ENCODE measurements at places on chromosomes 6 and 20.

- DNase-seq, result no peak
These were observed 68.7 kb upstream of the FOXC1 start for GRCh38 chr6:1540864-1541521.

- DNase-seq, result no peak
These were observed 32.9 kb upstream of the BACH2 start for GRCh38 chr6:90329386-90330077.

DNA sequence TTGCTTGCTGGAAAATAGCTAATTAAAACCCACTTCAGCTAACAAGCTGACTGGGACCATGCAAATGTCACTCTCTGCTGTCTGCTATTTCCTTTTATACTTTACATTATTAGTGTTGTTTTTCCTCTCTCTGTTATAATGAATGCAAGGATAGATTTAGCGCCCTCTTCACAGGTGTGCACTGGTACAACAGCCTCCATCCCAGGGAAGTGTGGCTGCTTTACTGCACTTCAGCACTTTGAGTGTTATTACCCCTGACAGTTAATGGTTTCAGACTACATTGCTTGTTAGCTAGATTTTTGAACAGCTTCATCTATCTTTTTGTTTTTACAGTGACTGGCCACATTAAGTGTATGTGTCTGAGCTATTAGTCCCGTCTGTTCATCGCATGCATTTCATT is 405.7 kb downstream of the RNF144B start:
- no peak for DNase-seq

DNA sequence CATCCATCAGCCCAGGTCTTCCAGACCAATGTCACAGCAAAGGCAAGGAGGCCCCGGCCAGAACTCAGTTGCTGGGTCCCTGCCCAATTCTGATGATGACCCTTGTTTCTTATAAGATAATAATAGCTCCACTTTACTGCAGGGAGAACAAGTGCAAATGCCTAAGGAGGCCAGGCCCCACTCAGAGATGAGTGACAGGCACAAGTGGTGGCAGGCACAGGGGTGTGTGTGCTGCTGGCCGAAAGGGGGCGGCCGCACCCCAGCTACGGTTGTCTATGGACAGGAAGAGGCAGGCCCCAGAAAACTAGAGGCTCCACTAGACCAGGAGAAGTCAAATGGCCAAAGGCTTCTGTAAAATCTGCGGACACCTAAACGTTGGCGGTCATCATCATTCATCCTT is 28.6 kb downstream of the GNAS-AS1 start:
- no peak for DNase-seq

DNA sequence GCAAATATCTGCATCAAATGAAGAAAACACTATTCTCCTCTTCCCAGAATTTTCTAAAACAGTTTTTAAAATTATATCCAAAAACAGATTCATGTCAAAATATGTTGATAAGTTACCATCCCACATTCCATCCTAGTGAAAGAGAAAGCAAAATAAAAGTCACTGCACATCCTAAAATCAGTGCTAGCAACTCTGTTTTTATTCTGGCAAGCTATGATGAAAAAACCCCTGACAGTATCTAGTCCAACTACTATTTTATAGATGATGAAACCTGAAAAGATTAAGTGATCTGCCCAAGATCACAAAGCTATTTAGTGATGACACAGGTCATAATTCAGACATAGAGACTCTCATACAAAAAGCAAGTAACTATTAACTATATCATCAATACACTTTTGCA is 190.3 kb upstream of the SHLD1 start:
- no peak for DNase-seq

GRCh38 chr6:133854364-133855275 is 34.3 kb upstream of the TCF21 start:
- DNase-seq, result no peak

GRCh38 chr20:20489648-20490341 is 121.9 kb downstream of the INSM1 start:
- DNase-seq, result no peak

GRCh38 chr6:14470101-14470500 is 352.5 kb downstream of the CD83 start:
- DNase-seq, result no peak

- DNase-seq, result no peak
These were observed 58.2 kb downstream of the LINC00237 start for GRCh38 chr20:21047981-21048380.

- no peak for DNase-seq
These were observed 10.1 kb downstream of the MAP7 start for GRCh38 chr6:136539967-136540652.

DNA sequence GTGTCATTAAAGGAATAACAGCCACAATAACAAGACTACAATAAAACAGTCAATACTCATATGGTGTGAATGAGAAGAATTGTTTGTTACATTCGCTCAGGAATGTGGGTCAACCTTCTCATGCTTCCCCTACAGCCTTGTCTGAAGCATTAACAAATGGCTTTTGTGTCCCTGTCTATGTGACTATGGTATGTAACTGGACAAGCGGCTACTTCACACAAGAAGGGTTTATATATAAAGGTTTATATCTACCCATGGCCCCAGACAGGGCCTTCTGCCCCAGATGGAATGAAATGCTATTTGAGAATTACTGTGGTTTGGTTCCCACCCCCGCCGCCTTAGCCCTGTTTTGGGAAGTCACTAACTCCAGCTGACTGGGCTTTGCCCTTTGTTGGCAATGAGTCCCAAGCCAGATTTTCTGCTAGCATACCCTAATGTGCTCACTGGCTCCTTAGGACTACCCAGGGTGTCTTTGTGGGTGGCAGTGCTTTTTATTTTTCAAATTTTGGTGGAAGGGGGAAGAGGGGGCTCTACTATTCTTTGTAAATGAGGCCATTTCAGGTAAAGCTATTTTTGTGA is 39.4 kb downstream of the TFAP2A start:
- no peak for DNase-seq

- DNase-seq, result no peak
These were observed 435.5 kb upstream of the PLCB4 start for GRCh38 chr20:8633366-8633765.

- no peak for DNase-seq
These were observed 61.4 kb downstream of the IL22RA2 start for GRCh38 chr6:137112067-137112355.

- DNase-seq, result no peak
These were observed 74.1 kb downstream of the HFE start for GRCh38 chr6:26161322-26161721.

GRCh38 chr6:29510746-29511300 is 23.1 kb upstream of the MAS1L start:
- no peak for DNase-seq

- DNase-seq, result peak; percentile 92
These were observed 59.2 kb upstream of the CD93 start for GRCh38 chr20:23145281-23145700.

DNA sequence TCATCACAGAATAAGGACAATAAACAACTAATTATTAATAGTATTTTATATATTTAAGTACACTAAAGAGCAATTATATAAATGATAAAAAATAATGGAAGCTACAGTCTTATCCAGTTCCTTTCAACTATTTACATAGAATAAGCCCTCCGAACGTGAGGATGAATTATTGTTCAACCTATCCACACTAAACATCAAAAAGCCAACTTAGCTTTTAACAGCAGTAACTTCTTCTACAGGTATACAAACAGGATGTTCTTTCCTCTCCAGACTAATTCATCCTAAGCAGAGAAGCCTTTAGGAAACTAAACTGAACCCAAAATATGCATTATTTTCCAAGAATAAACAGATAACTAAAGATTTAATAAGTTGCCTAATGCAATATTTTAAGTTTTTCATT is 2.3 kb downstream of the FKBP5 start:
- no peak for DNase-seq

DNA sequence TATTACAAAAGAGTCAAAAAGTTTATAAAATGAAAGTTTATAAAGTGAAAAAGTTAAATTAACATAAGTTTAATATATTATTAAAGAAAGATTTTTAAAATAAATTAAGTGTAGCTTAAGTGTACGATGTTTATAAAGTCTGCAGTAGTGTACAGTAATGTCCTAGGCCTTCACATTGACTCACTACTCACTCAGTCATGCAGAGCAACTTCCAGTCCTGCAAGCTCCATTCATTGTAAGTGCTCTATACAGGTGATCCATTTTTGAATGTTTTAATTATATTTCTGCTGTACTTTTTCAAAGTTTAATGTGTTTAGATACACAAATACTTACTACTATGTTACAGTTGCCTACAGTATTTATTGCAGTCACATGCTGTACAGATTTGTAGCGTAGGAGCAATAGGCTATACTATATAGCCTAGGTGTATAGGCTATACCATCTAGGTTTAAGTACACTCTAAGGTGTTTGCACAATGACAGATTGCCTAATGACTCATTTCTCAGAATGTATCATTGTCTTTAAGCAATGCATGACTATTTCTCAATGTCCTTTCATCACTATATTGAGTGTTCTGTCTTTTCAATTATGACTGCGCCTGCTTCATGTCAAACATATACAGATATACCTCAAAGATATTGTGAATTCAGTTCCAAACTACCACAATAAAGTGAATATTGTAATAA is 1110.3 kb upstream of the MAP3K7 start:
- DNase-seq, result no peak

- no peak for DNase-seq
These were observed 35.7 kb upstream of the CCDC167 start for GRCh38 chr6:37535428-37535758.

- no peak for DNase-seq
These were observed 30.9 kb downstream of the RSPH3 start for GRCh38 chr6:158969148-158969547.

DNA sequence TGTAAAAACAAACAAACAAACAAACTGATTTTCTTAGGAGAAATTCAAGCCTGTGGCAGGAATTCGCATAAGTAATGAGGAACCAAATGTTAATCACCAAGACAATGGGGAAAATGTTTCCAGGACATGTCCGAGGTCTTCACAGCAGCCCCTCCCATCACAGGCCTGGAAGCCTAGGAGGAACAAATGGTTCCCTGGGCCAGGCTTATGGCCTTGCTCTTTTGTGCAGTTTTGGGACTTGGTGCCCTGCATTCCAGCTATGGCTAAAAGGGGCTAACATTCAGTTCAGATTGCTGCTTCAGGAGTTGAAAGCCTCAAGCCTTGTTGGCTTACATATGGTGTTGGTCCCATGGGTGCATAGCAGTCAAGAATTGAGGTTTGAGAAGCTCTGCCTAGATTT is 1372.7 kb upstream of the CITED2 start:
- DNase-seq, result no peak

DNA sequence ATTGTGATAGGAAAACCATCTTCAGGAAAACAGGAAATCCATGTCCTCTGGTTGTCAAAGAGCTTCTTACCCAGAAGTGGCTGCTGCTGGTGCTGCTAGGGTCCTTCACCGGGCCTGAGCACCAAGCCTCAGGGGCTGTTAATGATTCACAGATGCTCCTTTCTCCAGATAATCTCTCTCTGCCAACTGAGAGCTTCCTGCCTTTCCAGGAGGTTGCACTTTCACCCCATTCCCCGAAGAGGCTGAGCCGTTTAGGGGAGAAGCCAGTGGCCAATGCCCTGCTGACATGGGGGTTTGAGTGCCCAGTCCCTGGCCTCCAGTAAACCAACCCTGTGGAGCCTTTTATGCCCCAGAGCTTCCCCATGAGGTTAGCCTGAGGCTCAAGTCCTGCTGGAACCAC is 122.4 kb downstream of the CBLN4 start:
- no peak for DNase-seq

DNA sequence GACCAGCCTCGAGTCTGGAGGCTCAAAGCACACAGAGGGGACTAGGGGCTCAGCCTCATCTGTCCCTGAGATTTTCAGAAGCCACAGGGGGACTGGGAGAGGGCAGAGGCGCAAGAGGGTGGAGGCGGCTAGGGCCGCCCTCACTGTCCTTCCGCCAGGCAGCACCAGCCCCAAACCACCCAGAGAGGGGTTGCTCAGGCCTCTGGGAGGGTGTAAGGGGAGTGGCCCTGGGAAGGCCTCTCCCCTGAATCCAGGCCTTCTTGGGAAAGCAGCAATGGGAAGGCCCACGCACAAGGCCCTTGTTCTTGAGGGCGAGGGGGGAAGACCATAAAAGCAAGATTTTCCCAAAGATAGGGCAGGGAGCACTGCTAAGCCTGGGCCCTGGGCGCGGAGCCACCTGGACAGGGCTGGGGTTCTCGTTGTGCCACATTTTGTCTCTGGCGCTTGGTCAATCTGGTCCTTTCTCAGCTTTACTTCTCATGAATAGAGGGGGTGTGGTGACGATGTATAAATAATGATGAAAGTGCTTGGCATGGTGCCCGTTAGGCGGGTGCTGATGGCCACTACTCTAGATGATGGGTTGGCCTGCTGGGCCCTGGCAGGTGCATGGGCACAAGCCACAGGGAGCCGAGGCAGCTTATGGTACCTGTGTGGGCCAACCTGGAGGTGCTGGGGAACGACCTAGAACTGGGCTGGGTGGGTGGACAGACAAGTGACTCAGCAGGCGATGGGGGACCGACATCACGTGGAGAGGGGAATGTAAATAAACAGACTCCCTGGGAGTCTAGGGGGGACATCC is 4.8 kb downstream of the SAMD10 start:
- no peak for DNase-seq

GRCh38 chr20:48298851-48299484 is 513.7 kb upstream of the SULF2 start:
- no peak for DNase-seq

DNA sequence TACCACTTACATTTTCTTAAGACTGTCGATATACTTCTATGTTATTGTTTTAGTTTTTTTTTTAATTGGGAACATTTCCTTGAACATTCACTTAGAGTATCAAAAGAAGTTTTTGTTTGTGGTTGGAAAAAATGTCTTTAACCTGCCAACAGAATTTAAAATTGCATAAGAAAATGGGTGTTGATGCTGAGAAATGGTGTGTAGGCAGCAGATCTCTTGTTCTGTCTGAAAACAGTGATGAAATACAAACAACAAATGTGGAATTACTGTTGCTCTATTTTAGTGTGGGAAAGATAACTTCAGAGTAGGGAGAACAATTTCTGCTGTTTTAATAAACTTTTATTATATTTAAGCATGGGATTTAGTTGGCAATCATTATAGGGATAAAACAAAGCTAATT is 293.5 kb downstream of the CDKAL1 start:
- DNase-seq, result no peak

DNA sequence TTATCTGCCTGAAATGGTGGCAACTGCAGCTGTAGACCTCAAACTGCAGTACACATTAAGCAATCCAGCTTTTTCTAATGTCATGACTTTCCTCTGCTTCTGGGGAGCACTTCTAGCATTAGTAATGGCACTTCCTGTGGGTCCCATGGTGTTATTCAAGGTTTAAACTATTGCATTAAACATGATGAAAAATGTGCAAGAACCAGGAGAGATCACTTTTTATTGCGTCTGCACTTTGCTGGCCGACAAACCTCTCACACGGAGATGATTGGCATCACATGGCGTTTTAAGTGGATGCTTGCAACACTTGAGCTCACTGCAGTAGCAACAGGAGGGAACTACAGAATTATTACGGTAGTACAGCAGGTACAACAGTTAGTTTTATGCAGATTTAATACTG is 148.4 kb downstream of the HIVEP2 start:
- no peak for DNase-seq

GRCh38 chr20:47663354-47664067 is 121.8 kb downstream of the SULF2 start:
- peak; percentile 86 for DNase-seq

GRCh38 chr6:33896391-33897188 is 92.8 kb upstream of the MLN start:
- no peak for DNase-seq

GRCh38 chr6:85127696-85128243 is 322.1 kb upstream of the NT5E start:
- no peak for DNase-seq

- no peak for DNase-seq
These were observed 66.8 kb downstream of the PPP1R3G start for GRCh38 chr6:5151955-5152401.

GRCh38 chr6:121688974-121689373 is 253.5 kb downstream of the GJA1 start:
- DNase-seq, result no peak

Data from ascending aorta (tissue), 2 donors.